ENCODE measurements at places on chromosomes 1 and 21.
A peak's percentile ranks its signal among the peaks of the same experiment; 100 is the strongest.

- no peak for DNase-seq
Measured at GRCh38 chr1:206098242-206098919, 18.8 kb downstream of the AVPR1B start.

DNA sequence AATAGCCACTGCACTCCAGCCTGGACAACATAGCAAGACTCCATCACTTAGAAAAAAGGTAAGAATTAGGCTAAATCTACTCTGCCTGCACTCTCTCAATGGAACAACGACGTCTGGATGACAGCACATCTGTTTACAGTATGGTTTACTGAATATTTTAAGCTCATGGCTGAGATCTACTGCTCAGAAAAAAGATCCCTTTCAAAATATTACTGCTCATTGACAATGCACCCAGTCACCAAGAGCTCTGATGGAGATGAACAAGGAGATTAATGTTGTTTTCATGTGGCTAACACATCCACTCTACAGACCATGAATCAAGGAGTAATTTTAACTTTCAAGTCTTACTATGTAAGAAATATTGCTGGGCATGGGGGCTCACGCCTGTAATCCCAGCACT lies 58.0 kb downstream of the SLC27A3 start:
- no peak for DNase-seq

DNA sequence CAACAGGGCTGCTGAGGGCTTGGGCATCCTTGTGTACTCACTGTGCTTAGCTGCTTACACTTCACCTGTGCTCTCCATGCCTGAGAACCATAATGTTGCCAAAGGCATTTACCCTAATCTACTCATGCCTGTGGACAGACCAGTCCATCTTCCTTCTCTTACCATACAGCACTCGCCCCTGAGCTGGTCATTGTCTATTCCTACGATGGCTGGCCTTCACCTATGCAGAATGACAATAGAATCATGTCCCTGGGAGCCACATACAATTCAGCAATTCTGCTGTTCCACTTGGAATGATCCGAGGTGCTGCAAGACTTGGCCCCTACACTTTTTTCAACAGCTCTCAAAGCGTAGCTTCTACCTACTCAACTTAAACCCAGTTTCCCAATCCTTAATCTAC lies 96.5 kb downstream of the PAPPA2 start:
- no peak for DNase-seq

- no peak for DNase-seq
Measured at GRCh38 chr1:152035539-152036266, 1.1 kb downstream of the S100A11 start.

GRCh38 chr1:234743791-234744611 lies 134.0 kb upstream of the IRF2BP2 start:
- DNase-seq = no peak

- DNase-seq = no peak
Measured at GRCh38 chr1:236289492-236290131, 7.9 kb upstream of the ERO1B start.

DNA sequence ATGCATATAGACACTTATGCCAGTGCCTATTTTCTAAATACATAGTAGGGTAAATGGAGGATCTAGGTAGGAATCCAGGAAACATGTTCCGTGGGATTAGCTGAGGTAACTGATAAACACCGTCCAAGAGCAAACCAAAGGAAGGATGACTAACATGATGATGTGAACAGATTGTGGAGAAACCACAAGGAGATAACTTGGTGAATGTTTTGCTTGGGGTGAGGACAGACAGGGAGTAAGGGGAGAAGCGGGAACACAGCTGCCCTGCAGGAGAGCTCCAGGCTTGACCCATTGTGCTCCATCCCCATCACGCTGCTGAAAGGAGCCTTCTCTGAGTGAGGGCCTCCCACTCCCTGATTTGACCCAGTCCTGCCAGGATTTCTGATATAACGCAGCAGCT lies 87.0 kb upstream of the ZC3H11B start:
- DNase-seq = no peak

GRCh38 chr1:198455966-198456365 lies 84.5 kb downstream of the ATP6V1G3 start:
- no peak for DNase-seq

GRCh38 chr1:157849229-157849875 lies 7.7 kb upstream of the CD5L start:
- DNase-seq = no peak

GRCh38 chr1:167543199-167543990 lies 10.2 kb downstream of the CREG1 start:
- DNase-seq = peak; percentile 53

DNA sequence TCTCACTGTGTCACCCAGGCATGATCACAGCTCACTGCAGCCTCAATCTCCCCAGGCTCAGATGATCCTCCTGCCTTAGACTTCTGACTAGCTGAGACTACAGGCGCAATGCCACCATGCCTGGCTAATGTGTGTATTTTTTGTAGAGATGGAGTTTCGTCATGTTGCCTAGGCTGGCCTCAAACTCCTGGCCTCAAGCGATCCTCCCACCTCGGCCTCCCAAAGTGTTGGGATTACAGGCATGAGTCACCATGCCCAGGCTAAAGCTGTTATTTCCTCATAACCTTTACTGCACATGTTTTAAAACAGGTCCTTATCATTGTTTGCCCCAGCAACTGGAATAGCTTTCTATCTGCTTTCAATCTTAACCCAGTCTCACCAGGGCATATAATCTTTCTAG lies 2.9 kb downstream of the SARS1 start:
- no peak for DNase-seq

DNA sequence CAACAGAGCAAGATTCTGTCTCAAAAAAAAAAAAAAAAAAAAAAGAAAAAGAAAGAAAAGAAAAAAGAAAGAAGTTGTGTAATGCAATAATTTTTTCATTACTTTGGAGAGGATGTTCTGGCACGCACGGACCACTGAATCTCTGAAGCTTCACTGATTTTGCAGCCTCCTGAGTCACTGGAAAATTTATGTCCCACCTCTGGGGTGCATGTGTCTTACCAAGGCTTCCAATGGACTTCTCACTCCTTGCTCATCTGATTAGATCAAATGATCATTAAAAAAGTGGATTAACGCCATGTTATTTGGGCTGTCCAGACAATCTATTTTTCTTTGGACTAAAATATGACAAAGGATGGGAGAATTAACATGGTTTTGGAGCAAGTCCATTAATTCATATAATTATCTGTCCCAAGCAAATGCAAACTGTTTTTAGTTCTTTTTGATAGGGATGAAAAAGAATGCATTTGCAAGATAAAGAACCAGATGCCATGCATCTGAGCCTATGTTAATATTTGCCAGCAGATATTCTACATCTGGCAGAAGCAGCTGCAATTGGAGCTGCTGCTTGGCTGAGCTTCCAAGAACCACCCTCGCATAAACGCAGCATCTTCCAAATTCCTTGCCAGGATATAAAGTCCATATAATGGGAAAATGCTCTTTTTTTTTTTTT lies 10.1 kb upstream of the MAP1LC3C start:
- no peak for DNase-seq

- DNase-seq = no peak
Measured at GRCh38 chr1:153362187-153362775, 4.6 kb downstream of the S100A9 start.

GRCh38 chr21:45003331-45004058 lies 63.7 kb downstream of the SLX9 start:
- DNase-seq = peak; percentile 13

DNA sequence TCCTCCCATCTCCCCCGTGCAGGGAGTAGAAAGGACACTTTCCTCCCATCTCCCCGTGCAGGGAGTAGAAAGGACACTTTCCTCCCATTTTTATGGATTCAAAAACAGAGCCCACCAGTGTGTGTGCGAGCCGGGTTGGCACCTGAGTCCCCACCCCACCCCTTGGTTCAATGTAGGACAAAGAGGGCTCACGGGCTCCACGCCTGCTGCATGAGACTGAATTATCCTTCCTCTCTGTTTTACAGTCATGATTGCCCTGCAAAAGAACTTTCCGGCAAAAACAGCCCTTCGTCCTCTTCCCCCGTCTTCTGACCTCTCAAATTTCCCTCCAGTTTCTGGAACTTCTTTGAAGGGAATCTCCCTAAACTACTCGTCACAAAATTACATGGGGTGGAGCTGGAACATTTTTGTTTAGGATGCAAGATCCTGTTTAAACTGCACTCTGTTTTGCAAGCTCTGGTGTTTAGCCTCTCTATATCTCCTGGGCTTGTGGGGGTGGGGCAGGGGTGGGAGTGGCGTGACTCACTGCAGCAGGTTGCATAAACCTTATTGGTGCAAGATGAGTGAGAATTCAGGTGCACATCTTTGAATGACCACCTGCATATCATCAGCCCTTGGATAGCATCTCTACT lies 99.8 kb downstream of the PSMG1 start:
- no peak for DNase-seq

- DNase-seq = no peak
Measured at GRCh38 chr1:204130981-204131892, 20.6 kb downstream of the ETNK2 start.

DNA sequence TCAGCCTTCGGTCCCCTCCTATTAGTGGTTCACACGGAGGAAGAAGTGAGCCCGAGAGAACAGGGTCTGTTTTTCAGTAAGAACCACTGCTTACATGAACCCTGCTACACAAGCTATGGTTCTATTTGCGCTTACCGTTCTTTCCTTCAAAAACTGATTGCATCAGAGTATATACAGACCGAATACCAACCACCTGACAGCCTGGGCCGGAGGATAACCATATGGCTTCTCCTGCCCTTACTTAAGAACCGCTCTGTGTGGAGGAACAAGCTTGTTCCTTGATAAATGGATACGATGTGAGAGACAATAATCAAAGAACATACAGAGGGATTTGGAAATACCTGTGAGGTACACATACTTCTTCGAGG lies 1.1 kb upstream of the KCNT2 start:
- DNase-seq = no peak

GRCh38 chr1:231465051-231465450 lies 43.0 kb upstream of the EGLN1 start:
- DNase-seq = no peak

DNA sequence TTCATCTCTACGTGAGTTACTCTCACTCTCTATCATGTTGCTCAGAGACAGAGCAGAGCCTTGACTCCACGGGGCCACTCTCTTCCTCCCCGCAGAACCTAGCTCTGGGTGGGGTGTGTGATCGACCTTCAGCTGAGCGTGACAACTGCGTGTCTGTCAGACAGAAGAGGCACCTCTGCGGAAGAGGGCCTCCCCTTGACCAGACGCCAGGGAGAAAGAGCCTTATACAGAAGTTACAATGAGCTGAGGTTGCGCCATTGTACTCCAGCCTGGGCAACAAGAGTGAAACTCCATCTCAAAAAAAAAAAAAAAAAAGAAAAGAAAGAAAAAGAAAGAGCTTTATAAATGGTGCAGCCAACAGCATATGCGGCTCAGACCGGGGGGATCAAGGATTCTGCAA lies 22.9 kb downstream of the SYT2 start:
- DNase-seq = no peak

DNA sequence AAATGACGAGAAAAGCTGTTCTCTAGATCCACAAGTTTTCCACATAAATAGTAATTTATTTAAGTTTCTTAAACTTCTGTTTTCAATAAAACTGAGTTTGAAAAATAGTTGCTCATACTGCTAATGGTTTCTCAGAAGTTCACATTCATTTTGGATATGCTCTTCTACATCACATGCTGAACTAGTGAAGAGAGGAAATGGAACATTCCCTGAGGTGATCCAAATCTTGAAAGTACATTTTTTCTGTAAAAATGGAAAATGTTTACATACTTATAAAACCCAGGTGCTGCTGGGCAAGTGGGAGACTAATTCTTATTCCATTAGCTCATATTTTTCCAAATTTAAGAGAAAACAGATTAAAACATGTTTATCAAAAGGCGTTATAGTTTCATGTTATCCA lies 111.7 kb downstream of the ADGRL4 start:
- DNase-seq = no peak

DNA sequence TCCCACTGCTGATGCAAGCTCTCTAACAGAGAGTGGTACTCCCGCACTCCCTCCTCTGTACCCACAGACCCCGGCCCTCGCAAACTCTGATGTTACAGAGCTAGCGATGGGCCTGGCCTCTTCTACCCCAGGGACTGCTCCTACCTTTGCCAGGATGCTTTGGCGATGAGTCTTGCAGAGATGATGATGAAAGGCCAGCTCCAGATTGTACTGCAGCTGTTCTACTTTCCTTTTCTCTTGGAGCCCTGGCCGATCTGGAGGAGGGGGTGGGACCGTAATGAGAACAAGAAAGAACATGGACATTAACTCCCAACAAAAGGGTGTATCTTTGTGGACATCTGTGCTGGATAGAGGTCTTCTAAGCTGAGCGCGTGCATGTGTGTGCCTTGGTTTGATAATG lies 6.0 kb upstream of the LINGO4 start:
- DNase-seq = peak; percentile 34

DNA sequence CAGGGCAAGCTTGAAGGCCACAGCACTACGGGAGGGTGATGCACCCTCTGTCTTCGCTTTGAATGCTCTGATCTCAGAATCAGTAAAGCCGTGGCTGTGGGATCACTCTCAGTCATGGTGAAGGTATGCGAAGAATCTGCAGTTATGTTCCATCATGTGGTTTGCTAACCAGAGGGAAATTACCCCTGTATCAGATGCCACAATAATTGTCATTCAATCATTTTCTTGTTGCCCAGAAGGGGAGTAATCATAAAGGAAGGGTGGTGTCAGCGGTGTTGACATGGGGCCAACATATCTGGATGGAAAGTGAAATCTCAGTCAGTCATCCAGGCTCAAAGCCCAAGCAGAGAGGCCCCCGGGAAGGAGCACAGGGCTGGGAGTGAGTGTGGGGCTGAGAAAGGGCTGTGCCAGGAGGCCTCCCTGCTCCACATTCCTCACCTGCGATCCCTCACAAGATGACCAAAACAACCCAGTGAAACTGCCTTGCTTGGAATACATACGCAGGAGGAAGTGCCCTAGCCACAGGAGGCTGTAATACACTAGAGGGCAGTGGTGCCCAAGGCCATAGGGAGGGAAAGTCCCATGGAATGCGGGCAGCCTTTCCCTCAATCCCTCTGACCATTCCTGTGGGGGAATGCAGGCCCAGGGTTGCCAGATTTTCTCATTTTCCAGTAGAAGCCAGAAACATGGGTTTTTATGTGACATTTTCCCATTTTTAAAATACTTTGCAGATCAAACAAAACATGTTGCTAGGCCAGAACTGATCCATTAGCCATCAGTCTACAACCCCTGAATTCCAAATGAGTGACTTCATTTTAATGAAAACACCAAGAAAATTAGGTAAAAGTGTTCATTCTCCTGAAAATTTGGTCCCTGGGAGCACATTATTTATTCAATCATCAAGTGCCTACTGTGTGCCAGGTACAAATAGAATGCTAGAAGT lies 95.7 kb upstream of the VANGL1 start:
- no peak for DNase-seq
